Muscle of arm (tissue), 14 donors: ENCODE measurements at places on chromosomes 12 and 14. TPM values are rescaled to one million over a fixed set of nuclear protein-coding genes. Genes with fewer than 3 reads are reported as not detected.
A peak's percentile ranks its signal among the peaks of the same experiment; 100 is the strongest.

DNA sequence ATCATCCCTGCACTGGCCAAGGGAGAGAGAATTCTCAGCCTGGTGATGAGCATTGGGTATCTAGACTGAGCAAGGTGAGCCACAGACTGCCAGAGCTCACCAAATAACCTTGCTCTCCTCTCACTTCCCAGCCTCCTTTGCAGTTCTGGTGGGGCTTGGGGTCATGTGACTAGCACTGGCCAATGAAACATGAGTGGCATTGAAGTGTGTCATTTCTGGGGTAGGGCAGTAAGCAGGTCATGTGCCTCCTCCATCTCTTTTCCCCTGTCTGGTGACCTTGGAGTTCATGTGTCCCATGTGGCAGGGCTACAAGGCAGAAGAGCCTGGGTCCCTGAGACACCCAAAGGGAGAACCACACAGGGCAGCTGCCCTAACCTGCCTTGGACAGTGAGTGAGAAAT is 3.6 kb upstream of the KRT72 start:
- DNase-seq = no peak

DNA sequence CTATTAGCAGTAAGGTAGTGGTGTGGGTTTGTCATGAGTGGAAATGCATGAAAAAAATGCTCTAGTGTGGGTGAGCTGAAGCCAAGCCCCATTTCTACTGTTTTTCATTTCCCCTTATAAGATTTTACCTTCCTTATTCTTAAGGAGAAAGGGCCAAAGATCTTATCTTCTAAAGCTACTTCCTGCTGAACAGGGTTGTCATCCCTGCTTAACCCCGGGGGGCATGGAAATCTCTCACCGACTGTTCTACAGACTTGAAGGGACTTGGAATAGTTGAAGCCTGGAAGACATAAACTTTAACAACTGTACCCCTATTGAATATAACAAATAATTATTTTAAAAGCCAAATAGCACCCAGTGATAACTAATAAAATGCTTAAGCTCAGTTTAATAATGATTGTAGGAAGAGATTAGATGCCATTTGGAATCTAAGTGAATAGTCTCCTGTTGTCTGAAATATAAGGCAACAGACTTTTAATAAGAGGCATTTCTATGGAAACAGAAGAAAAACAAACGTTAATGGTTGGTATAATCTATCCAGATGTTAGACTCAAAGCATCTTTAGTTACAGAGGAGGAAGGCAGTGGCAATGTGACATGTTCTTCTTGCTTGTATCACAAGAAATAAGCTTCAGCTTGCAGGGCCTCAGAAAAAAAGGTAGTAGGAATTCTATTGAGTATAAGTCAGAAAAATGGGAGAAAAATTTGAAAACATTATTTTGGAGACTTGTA is 1.8 kb upstream of the GMFB start:
- DNase-seq = no peak

GRCh38 chr14:101501858-101502615 is 59.3 kb upstream of the DIO3 start:
- DNase-seq = no peak

GRCh38 chr12:120265473-120266179 is at the start of gene PXN:
TSS of gene PXN (minus strand) at chr12:120265730. CDS start at chr12:120265629, 101 bp downstream.
- peak; percentile 82 for DNase-seq

- DNase-seq = no peak
Measured at GRCh38 chr14:90291699-90292098, 35.3 kb downstream of the PSMC1 start.

DNA sequence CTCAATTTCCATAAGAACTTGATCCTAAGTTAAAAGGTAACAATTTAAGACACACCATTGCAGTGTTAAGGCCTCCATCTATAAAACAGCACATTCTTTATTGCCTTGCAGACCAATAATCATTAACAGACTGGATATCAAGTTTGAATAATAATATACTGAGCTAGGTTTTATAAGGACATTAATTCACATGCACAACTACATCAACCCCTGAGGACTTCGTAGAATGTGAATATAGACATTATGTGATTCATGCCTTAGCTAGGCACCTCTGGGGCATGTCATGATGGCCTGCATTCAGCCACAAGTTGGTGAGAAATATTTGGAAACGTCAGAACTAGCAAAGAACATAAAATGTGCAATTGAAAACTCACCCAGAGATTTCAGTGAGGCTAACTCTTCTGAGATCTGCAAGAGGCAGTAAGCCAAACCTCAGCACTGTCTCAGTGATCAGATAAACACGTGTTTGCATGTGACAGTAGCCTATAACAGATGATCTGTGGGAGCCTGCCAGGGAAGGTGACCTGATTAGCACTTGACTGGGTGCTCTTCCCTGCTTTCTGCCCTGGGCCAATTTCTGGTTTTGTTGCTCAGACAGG is 492.2 kb downstream of the FLRT2 start:
- DNase-seq = no peak

GRCh38 chr14:50622978-50623377 is 45.1 kb downstream of the SAV1 start:
- no peak for DNase-seq

The TBX3 gene
- 27.8 TPM for polyA plus RNA-seq

GRCh38 chr12:27794818-27795584 is 15.0 kb upstream of the MANSC4 start:
- DNase-seq = no peak

DNA sequence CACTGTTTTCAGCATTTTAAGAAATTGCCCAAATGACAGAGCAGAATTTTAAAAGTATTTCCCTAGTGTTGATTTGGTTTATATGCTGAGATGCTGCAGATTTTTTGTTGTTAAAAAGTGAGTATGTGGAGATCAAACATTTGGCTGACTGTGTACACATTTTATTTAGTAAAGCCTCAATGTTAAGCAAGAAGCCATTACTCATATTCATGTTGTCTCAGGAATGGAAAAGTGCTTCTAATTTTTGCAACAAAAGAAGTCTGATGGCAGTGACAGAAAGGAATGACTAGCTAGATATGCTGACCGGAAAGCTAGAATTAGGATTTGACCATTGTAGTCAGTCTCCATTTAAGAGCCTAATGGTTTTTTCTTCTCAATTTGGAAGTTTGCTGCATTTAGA is 22.5 kb downstream of the SLC38A6 start:
- no peak for DNase-seq

The PPP1R36 gene
- polyA plus RNA-seq = 0.24 TPM

- DNase-seq = no peak
Measured at GRCh38 chr14:86799244-86799647, 1193.7 kb downstream of the GALC start.

GRCh38 chr14:54194501-54194900 is 202.3 kb upstream of the CDKN3 start:
- DNase-seq = no peak

The TUNAR gene
- 0.29 TPM for polyA plus RNA-seq

DNA sequence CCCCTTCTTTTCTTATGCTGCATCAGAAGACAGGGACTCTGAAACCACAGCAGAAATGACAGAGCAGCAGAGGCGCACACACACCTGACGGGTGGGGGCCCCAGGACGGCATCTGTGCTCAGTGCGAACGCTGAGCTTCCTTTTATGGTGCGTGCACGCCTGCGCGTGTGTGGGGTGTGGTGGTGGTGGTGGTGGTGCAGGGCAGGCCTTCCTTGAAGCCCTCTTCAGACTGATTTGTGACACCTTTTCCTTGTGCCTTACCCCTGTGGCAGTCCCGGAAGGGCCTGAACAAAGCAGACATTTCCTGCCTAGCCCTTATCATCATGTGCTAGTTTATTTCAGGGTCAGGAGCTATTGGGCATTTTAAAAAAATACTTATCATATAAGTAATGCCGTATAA is 75.7 kb downstream of the TSPAN9 start:
- DNase-seq = no peak

The TAS2R9 gene
- not detected for polyA plus RNA-seq

The KSR2 gene
- polyA plus RNA-seq = 0.08 TPM

DNA sequence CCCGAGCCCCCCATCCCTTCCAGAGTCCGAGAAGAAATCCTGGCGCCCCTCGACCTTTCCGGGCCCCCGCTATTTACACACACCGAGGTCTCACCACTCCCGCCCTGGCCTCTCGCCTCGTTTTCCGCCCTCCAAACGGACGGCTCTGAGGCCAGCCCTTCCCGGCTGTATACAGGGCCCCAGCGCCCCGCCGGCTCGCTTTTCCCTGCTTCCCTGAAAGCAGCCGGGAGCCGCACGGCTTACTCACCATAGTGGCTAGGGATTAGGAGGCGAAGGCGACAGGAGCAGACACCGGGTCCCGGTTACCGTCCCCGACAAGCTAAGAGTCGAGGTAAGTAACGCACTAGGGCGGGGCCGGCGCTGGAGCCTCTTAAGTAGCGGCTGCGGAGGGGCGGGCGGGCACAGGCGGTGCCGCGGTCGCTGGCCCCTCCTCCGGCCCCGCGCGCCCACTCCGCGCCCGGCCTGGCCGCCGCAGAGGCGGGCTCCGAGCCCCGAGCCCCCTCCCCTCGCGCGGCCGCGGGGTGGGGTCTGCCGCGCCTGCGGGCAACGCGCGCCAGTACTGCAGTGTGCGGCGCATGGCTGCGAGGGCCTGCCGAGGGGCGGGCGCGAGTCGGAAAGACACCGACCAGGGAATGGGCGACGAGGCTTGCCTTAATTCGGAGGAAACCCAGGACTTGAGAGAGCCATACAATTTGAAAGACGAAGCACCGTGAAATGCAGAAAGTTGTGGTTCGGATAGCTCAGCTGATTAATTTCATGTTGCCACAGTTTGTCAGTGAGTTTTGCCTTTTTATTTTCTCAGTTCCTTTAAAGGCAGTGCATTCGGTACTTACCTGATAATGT is at the start of gene TUBA1B:
TUBA1B (minus strand) TSS at position 345 of the 843 bp plus-strand sequence; CDS start at position 250, 95 bp downstream.
- DNase-seq = peak; percentile 90

The DPY19L2 gene
- not detected for polyA plus RNA-seq

The RDH16 gene
- not detected for polyA plus RNA-seq

The GAS2L3 gene
- polyA plus RNA-seq = 11.9 TPM

DNA sequence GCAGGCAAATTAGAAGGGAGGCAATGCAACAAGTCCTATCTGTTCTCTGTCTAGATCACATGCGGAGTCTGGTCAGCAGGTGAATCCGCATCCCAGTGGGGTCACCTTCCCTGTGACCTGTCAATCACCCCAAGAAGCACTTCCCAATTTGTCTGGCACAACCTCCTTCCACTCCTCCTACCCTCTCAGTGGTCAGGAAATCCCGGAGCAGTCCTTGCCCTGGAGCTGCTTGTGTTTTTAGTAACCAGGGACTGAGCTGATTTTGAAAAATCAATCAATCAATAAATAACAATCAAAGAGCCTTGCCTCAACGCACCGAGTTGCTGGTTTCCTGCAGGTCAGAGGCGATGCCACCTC is 572 bp upstream of the ACSS3 start:
- peak; percentile 56 for DNase-seq
